Large intestine (tissue), 12 donors: ENCODE measurements at places on chromosomes 2 and 18.
A peak's percentile ranks its signal among the peaks of the same experiment; 100 is the strongest.

DNA sequence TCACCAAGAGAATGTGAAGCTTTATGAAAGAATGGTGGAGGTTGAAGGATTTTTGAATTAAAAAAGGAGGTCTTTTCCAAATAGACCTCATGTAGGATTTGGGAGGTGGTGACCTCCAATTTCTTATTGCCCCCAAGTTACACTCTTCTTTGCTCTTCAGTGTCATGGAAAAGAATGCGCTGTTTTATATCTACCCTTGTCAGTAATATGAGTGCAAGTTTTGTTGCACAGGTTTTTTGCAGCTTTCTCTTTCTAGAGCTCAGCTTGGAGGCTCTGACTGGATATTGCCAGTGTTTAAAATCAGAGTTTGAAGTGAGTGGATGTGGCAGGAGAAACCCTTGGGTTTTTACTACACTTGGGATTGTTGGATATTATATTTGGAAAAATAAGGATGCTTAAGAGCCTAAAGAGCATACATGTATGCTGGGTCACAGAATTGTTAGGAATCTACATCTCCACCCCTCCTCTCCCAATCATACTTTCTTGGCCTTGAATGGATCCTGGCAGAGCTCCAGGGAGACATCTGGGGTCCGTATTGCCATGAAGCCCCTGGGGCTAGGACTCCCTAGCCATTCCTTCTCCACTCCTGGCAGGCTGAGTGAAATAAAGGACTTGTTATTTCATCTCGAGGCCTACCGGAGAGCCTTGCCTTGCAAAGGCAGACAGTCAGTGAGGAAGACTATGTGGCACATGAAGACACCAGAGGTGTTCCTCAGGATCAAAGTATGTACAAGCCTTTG, 43.8 kb downstream of the APOB start:
- no peak overlapping the region for H3K4me3 ChIP-seq
- DNase-seq = peak; percentile 14
- H3K4me1 ChIP-seq = no peaks in the 10 kb centered on the region
- peaks cover 19% of the 10 kb centered on the region for H3K36me3 ChIP-seq

- peaks cover 35% of the 10 kb centered on the region for H3K27me3 ChIP-seq
- H3K36me3 ChIP-seq = no peaks in the 10 kb centered on the region
- DNase-seq = no peak
- peaks cover 8% of the 10 kb centered on the region for H3K4me1 ChIP-seq
Observed at GRCh38 chr2:232637866-232638583, 4.6 kb downstream of the EFHD1 start.

- no peak for DNase-seq
- no peaks in the 10 kb centered on the region for H3K4me1 ChIP-seq
- H3K27me3 ChIP-seq = peaks cover 14% of the 10 kb centered on the region
Observed at GRCh38 chr2:7430421-7430868, 513.2 kb downstream of the RNF144A start.

DNA sequence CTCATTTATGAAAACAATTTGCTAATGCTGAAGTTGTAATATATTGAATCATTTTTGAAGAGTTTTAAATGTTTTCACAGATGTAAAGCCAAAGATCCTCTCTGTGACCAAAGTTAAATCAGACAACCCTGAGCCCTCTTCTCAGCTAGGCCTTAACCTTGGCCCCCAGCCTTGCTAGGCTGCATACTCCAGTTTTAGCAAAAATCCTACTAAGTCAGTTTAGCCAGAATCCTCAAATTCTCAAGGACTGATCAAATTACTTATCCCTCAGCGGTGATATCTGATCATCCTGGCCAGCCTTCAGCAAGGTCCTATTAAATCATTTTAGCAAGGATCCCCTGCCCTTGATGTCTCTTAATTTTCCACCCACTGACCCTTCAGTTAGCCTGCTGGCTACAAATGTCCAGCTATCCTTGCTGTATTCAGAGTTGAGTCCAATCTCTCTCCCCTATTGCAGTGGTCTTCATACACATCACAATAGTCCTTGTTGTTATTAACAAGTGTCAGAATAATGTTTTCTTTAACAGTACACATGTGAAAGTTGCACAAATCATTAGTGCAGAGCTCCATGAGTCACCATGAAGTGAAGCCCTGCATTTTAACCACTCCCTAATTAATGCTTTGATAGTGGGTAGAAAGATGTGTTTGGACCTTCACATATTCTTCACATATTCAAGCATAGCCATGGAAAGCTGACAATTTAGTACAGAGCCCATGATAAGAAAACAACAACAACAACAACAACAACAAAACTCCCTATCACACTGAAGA, 206.4 kb downstream of the NBAS start:
- H3K27me3 ChIP-seq = no peaks in the 10 kb centered on the region
- no peak overlapping the region for H3K27ac ChIP-seq
- peaks cover 33% of the 10 kb centered on the region for H3K36me3 ChIP-seq
- H3K4me1 ChIP-seq = no peaks in the 10 kb centered on the region

GRCh38 chr2:10030311-10030736, 13.0 kb upstream of the KLF11 start:
- H3K36me3 ChIP-seq = no peaks in the 10 kb centered on the region
- peak; percentile 81 for DNase-seq
- peak overlapping the region; percentile 43 for H3K4me3 ChIP-seq
- H3K27ac ChIP-seq = peak overlapping the region; percentile 67
- H3K4me1 ChIP-seq = peaks cover 19% of the 10 kb centered on the region

GRCh38 chr2:29042561-29043075, 31.7 kb downstream of the PCARE start:
- no peak overlapping the region for H3K4me3 ChIP-seq
- no peaks in the 10 kb centered on the region for H3K36me3 ChIP-seq
- H3K27me3 ChIP-seq = no peaks in the 10 kb centered on the region
- DNase-seq = no peak
- H3K27ac ChIP-seq = no peak overlapping the region

DNA sequence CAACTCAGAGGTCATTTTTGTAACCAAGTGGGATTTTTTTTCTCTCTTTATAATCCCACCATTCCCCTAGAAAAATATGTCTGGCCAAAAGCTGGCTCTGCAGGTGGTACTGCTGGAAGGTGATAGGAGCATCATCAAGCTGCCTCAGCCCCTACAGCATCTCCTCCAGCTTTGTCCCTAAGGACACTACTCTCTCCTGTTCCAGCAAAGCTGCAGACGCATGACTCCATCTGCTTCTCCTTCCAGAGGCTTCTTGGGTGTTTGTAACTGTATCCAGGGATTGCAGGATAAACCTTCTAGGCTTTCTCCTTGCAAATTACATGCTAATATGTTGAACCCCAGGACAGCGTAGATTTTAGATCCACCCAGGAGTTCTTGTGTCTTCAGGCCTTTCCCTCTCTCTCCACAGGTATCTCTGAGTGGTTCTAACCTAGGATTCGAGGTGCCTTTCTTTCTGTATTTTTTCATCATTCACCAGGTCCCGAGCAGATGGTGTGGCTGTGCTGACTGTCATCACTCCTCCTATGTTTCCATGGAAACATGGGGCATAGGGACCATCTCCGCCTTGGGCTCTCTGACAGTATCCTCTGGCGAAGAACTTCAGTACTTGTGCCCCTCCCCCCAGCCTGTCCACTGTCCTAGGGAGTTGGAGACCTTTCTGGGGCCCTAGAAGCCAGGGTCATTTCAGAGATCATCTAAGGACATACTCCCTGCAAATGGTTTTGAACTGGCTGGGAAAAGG, 34.3 kb downstream of the AFF3 start:
- peaks cover 47% of the 10 kb centered on the region for H3K27me3 ChIP-seq
- peaks cover 8% of the 10 kb centered on the region for H3K4me1 ChIP-seq

DNA sequence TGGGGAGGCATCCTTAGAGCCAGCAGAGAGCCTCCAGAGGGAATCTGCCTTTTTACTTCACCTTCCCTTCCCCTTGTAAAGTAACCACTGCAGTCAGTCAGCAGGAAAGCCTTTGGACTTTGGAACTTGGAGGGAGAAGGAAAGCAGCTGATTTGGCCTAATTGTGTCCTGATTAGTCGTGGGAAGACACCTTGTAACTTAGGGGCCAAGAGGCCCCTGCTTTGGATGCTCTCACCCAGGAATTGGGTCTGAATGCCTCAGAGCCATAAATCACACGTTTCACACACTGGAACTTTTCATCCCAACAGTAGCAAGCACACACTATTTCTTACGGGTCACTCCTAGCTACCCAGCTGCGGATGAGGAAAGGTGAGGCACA, 81.0 kb upstream of the PPM1B start:
- no peaks in the 10 kb centered on the region for H3K27me3 ChIP-seq
- DNase-seq = peak; percentile 86
- peak overlapping the region; percentile 97 for H3K27ac ChIP-seq
- peaks cover 9% of the 10 kb centered on the region for H3K4me1 ChIP-seq
- peak overlapping the region; percentile 57 for H3K4me3 ChIP-seq

DNA sequence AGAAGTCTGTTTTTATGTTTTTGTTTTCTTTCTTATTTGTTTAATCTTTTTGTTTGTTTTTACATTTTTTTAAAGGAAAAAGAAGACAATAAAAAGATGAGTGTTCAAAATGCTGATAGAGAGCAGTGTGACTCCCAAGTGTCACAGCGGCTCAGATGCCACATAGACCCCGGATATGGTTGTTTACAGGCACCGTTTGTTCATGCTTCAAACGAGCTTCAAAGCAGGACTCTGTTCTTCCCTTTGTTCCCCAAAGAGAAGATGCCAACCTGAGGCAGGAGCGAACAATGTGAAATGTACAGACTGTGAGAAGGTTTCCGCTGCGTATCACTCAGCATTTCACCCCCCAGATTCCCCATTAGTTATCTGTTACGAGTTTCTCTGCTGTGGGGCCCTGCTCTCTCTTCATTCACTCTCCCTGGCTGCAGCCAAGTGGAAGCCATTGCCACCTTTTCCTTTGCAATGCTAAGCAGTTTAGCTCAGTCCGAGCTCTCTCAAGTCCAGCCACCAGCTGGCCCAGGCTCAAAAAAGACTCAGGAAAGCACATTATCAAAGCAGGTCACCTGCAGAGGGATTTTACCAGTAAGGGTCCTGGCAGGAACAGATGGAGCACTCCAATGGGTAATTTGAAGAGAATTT, 36.4 kb upstream of the PHLPP1 start:
- H3K4me1 ChIP-seq = no peaks in the 10 kb centered on the region
- no peak overlapping the region for H3K4me3 ChIP-seq
- H3K27ac ChIP-seq = no peak overlapping the region

GRCh38 chr2:161961061-161961460, 113.0 kb downstream of the DPP4 start:
- H3K36me3 ChIP-seq = no peaks in the 10 kb centered on the region
- H3K27me3 ChIP-seq = no peaks in the 10 kb centered on the region
- no peak overlapping the region for H3K4me3 ChIP-seq
- no peak for DNase-seq

DNA sequence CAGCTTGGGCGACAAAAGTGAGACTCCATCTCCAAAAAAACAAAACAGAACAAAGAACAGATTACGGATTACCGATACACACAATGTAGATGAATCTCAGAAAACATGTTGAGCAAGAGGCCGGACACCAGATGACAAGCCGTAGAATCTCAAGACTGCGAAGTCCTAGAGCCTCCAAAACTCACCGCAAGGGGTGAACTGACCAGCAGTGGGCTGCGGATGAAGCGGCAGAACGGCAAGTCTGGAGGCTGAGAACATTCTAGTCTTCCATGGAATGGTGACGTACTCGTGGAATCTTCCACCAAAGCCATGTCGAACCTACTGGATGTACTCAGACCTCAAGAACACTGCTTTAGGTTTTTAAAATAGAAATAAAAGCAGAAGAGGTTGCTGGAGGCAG, 198.8 kb downstream of the NDUFA10 start:
- H3K4me1 ChIP-seq = peaks cover 3% of the 10 kb centered on the region
- H3K36me3 ChIP-seq = no peaks in the 10 kb centered on the region
- no peak for DNase-seq
- H3K27ac ChIP-seq = no peak overlapping the region

DNA sequence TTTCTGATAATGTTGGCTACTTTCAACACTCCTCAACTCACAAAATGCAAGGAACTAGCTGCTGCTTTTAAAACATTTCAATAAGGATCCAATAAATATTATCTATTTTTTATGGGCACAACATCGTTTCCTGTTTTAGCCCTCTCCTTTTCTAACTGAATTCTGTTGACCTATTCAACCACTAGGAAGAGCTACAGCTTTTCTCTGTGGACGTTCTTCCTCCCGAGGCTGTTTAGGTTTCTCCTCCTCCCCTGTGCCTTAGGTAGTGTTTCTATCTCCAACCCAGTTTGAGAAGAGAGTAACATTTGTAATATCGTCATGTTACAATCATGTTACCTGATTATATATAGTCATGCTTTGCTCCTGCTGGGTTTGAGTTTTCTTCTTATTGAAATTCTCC, 91.3 kb upstream of the ITGB6 start:
- H3K4me3 ChIP-seq = no peak overlapping the region
- no peak overlapping the region for H3K27ac ChIP-seq
- H3K27me3 ChIP-seq = no peaks in the 10 kb centered on the region
- no peak for DNase-seq
- H3K4me1 ChIP-seq = no peaks in the 10 kb centered on the region
- peaks cover 4% of the 10 kb centered on the region for H3K36me3 ChIP-seq

GRCh38 chr2:161488879-161489278, 72.8 kb downstream of the TBR1 start:
- H3K36me3 ChIP-seq = no peaks in the 10 kb centered on the region
- H3K4me3 ChIP-seq = no peak overlapping the region
- H3K27ac ChIP-seq = no peak overlapping the region
- no peak for DNase-seq
- no peaks in the 10 kb centered on the region for H3K4me1 ChIP-seq

- H3K36me3 ChIP-seq = peaks cover 31% of the 10 kb centered on the region
- no peak overlapping the region for H3K4me3 ChIP-seq
- no peak for DNase-seq
- H3K27me3 ChIP-seq = no peaks in the 10 kb centered on the region
Observed at GRCh38 chr2:105864262-105864661, 119.5 kb downstream of the NCK2 start.
